ENCODE measurements at places on chromosomes 4 and X.
A peak's percentile ranks its signal among the peaks of the same experiment; 100 is the strongest.

- no peak for DNase-seq
These were observed 12.6 kb downstream of the NR0B1 start for GRCh38 chrX:30296408-30297254.

DNA sequence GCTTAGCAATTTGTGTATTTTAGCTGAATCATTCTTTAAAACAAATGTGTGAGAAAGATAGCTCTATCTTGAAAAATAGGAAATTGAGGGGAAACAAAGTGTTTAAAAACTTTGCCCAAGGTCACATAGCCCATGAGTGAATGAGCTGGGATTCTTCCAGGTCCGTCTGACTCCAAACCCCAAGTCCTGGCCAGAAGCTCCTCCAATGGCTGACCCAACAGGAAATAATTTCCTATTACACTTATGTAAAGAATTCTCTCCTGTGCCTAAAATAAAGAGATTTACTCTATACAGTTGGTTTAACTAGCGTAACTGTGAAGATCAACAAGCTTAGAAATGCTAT is 287.6 kb downstream of the ARHGAP24 start:
- no peak for DNase-seq

DNA sequence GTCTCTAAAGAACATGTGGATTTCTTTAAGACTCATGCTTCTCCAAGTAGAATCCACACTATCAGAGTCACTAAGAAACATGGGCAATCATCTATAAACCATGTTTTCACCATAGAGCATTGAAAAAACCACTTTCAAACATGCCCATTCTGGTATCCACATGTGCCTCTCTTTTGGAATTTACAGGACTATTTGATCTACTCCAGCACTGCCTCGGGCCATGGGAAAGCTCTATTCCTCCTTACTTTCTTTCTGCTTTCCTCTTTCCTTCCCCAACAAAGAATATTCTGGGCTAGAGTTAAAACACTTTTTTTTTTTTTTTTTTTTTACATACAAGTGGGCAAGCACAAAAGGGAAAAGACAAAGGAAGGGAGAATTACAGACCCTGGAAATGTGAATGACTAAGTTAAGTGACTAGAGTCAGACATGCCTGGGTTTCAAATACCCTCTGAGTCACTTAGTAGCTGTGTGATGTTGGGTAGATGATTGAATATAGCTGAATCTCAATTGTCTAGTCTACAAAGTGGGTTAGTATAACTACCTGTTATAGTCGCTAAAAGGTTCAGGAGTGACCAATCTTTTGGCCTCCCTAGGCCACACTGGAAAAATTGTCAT is 847.7 kb upstream of the INTU start:
- DNase-seq = no peak

DNA sequence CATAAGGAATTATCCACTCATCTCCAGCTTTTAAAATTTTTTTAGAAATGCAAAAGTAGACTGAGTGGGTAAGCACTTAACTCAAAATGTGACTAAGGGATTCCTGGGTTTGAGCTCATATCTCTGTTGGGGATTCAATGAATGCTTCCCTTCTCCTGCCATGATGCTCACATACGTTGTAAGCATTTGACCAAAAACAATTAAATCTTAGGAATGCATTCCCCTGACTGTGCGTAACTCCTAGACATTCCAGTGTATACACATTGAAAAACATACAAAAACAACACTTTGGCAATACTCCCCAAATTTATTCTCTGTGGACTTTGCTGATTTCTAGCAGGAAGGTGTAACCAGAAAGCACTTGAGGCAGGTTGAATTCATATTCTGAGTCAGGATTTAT is 29.8 kb downstream of the SPANXA2 start:
- DNase-seq = no peak

DNA sequence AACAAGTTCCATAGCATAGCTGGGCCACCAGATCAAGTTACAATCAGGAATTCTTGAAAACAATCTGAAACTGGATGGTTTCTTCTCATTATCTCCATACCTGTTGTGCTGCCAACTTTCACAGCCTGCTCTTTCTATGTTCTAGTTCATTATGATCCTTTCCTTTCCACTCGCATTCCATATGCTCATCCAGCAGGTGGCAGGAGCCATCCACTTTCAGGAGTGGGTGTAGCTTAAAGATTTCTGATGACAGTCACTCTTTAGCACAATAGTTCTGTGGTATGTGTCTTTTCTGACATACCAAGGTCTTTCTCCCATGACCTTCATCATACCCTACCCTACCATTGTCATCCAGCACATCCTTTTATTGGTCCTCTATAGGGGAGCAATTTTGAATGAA is 46.4 kb downstream of the PAGE2 start:
- no peak for DNase-seq

DNA sequence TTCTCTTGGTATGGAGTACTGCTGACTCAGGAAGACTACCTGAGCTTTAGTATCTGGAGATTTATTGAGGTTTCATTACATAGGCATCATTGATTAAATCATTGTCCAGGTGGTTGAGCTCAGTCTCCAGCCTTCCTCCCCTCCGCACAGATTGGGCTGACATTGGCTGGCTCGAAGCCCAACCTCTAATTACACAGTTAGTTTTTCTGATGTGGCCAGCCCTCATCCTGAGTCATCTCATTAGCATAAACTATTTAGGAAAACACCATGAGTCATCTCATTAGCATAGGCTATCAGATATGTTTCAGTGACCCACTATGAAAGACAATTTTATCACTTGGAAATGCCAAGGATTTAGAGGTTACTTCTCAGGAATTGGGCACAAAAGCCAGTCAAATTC is 93.9 kb upstream of the ANKRD50 start:
- peak; percentile 3 for DNase-seq

GRCh38 chrX:72238721-72239475 is at the start of gene ERCC6L:
Gene ERCC6L, minus strand, starts transcription at chrX:72239027. Its CDS starts 116 bp downstream, at chrX:72238911.
- DNase-seq = peak; percentile 75

DNA sequence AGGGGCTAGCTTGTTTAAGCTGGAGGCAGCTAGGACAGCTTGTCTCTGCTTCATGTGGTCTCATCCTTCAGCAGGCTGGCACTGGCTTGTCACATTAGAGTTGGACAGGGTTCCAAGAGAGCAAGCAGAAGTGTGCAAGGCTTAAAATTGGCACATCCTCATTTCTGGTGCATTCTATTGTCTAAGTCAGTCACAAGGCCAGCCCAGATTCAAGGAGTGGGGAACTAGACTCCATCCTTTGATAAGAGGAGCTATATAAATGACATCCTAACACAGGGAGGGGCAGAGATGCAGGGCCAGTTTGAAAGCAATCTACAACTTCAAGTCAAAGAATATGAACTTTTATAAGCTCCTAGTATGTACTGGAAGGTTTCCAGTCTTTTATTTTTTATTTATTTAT is 313.2 kb downstream of the PTTG2 start:
- DNase-seq = no peak

DNA sequence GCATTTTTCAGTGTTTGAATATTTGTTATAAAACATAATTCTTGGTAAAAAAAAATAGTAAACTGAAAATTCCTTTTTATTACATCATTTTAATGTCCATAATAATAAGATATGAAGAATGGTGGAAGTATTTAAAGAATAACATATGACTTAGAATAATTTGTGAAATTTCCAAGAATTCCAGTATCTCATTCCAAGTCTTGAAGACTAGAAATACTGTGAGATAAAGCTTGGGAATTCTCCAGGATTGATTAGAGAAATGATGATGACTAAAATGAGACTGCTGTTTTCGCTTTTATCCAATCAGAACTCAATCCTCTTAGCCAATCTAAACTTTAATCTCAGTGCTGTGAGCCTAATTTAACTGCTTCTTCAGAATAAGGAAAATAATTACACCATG is 184.2 kb upstream of the HCCS start:
- DNase-seq = no peak

DNA sequence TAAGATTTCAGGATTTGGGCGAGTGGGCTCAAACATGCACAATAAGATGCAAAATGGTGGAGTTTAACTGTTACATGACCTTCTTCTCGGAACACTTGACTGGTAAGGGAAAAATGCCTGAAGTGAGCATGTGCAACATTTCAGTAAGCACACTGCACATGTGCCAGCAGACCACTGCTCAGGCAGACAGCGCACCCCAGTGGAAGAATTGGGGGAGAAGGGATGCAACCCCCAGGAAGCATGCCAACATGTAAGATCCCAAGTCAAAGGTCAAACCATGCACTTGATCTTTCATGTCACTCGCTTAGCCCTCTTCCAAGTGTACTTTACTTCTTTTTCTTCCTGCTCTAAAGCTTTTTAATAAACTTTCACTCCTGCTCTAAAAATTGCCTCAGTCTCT is 256.3 kb downstream of the CENPC start:
- DNase-seq = no peak

- no peak for DNase-seq
These were observed 37.0 kb upstream of the SHISA3 start for GRCh38 chr4:42360256-42360669.

- DNase-seq = no peak
These were observed 457.1 kb upstream of the BOD1L1 start for GRCh38 chr4:14084598-14084997.

DNA sequence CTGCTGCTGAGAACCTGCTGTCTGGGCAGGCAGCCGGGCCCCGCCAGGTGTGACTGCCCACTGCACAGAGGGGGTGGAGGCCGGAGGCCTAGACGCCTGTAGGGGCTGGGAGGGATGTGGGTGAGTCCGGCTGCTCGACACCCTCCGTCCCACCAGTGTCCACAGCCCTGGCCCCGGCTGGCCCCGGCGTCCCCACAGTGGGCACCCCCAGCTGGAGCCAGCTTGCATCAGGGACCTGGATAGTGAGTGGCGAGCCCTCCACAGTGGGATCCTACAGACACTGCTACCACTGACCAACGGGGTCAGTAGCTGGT is 34.7 kb upstream of the SPON2 start:
- no peak for DNase-seq

DNA sequence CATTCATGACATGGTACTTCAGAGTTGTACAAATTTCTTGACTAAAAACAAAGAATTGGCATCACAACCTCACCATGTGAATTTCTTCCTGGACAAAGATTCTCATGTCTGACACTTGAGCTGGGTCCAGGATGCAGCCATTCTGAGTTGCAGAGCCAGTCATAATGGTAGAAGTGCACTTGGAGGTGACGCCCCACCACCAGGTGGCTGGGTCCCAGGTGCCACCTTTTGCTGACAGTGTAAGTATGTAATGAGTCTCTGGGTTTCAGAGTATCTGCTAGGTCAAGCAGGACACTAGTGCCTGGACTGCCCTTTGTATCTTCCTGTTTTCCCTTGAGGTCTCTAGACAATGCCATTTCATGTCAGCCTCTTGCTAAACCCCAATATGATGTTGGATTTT is 36.6 kb upstream of the WDR1 start:
- DNase-seq = no peak

DNA sequence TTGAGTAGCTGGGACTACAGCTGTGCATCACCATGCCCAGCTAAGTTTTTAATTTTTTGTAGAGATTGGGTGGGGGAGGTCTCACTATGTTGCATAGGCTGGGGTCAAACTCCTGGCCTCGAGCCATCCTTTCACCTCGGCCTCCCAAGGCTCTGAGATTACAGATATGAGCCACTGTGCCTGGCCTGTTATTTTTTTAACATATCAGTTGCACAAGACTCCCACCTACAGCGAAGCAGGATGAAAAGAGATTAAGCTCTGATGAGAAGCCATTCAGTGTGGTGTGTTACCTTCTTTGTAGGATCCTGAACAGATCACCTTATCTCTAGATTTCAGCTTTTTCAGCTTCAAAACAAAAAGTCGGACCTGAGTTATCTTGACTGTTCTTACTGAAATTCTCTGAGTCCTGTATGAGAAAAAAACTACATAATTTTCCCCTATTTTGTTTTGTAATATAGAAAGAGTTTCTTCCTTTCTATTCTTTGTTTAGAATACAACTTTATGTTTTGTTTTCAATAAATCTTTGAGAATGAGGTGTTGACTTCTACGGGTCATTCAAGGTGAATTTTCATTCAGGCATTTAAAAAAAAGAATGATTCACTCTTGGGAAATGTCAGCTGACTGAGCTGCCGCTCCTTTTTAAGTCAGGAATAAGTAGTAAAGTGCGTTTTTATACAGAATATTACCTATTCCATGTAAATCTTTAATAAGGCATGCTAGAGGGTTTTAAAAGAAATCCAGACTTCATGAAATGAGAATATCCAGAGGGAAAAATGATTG is 134.6 kb downstream of the ARSF start:
- DNase-seq = no peak

DNA sequence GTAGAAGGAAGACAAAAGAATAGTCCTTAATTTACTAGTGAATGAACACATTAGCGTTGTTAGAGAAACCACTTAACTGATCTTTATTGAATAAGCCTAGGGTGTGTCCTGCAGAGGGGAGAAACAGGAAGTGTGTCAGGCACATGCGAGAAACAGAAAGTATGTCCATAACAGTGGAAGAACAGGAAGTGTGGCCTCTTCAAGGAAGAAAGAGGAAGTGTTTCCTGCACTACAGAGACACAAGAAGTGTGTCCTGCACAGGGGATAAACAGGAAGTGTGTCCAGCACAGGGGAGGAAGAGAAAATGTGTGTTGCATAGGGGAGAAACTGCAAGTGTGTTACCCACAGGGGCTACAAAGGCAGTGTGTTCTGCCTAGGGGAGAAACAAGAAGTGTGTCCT is 539.6 kb upstream of the PRKX start:
- DNase-seq = no peak

- no peak for DNase-seq
These were observed 124.4 kb downstream of the ANK2 start for GRCh38 chr4:113173793-113174264.

- DNase-seq = no peak
These were observed 5.4 kb upstream of the HAUS7 start for GRCh38 chrX:153475751-153476281.

DNA sequence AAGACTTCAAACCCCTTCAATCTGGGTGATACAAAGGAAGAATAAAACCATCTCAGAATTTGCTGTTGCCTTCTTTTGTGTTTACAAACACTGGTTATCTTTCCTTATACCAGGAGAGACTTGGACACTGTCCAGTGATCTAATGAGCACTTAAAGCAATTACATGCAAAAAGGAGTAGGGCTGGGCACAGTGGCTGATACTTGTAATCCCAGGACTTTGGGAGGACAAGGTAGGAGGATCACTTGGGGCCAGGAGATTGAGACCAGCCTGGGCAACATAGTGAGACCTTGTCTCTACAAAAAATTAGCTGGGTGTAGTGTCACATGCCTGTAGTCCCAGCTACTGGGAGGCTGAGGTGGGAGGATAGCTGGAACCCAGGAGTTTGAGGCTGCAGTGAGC is 95.7 kb upstream of the DRD5 start:
- no peak for DNase-seq

DNA sequence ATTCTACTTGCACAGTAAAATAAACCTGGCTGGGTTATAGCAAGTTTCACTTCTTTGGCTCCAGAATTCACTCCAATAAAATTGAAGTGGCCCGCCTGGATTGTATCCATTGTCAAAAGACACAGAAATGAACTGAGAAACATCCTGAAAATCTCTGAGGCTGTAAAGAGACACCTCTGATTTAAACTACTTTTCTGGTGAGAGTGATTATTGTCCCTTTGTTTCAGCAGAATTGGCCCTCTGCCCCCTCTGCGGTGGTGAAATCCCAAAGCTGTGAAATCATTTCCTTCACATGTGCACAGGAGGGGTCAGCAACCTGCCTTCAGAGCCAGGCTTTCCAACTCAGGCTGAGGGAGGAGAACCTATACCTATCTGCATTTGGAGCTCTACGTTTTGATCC is 23.0 kb downstream of the GAB3 start:
- DNase-seq = peak; percentile 34

DNA sequence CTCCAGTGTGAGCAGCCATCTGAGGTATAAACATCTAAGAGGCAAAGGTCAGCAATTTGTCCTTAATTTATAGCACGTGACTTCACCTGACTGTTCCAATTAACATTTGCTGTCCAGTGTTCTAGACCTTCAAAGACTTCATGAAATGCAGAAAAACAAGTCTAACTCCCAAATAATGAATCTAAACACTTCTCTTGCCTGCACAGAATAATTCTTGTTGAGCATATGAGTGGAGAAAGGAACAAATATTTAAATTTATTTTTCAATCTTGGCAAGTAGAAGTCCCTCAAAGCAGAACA is 12.0 kb downstream of the RFC1 start:
- no peak for DNase-seq

Measured in CD14-positive monocyte (primary cell).